ENCODE measurements at places on chromosomes 2 and 18. TPM values are rescaled to one million over a fixed set of nuclear protein-coding genes. Genes with fewer than 3 reads are reported as not detected.

MAPK4 gene
- total RNA-seq = not detected

- no peaks in the 10 kb centered on the region for H3K36me3 ChIP-seq
- H3K4me3 ChIP-seq = no peak overlapping the region
- peaks cover 31% of the 10 kb centered on the region for H3K4me1 ChIP-seq
- no peaks in the 10 kb centered on the region for H3K27me3 ChIP-seq
- peak; percentile 58 for DNase-seq
Observed at GRCh38 chr2:10412380-10412779, 35.7 kb downstream of the ODC1 start.

DNA sequence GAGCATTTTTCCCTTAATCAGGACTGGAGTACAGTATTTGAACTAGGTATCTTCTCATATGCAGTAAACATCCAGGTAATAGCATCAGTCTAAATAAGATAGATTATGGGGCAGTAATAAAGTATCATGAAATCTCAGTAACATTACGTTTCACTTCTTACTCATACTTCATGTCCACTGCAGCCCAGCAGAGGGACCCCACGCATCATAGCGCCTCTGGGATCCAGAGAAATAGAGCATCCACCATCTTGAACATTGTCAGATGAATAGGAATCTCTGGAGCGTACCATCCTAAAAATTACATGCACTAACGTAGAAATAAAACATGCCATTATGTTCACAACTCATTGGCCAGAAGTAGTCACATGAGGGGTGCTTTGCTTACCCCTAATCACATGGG lies 499.0 kb downstream of the CPS1 start:
- H3K27me3 ChIP-seq = no peaks in the 10 kb centered on the region
- H3K36me3 ChIP-seq = no peaks in the 10 kb centered on the region
- H3K27ac ChIP-seq = no peak overlapping the region
- no peak for DNase-seq
- no peak overlapping the region for H3K4me3 ChIP-seq
- no peaks in the 10 kb centered on the region for H3K4me1 ChIP-seq

DNA sequence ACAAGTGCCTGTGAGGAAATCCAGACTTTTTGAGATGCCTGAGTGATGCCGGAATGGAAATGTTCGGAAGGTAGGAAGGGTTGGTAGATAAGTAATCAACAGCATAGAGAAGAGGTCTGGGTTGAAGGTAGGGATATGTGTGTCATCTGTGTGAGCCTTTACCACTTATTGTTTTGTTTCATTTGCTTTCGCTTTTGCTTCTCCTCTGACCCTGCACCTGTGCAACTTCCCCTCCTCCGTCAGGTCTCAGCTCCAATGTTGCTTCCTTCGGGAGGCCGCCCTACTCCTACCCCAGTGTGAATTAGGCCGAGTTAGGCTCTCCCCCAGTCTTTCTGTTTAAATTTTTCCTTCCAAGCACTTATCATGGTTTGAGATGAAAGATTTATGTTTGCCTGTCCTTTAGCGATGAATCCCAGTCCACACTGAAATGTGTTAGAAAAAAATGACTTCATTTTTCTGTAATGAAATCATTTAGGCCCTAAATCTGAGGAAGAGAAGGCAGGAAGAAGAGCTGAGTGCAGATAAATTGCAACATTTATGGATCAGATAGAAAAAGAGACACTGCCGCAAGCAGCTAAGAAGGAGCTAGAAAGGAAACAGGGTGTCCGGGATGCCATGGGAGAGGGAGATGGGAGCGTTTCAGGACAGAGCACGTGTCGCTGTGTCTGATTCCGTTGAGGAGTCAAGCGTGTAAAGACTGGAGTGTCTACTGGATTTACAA lies 139.6 kb upstream of the PELI1 start:
- no peaks in the 10 kb centered on the region for H3K4me1 ChIP-seq
- no peaks in the 10 kb centered on the region for H3K27me3 ChIP-seq
- no peaks in the 10 kb centered on the region for H3K36me3 ChIP-seq
- H3K27ac ChIP-seq = no peak overlapping the region

- H3K4me1 ChIP-seq = peaks cover 21% of the 10 kb centered on the region
- H3K27me3 ChIP-seq = no peaks in the 10 kb centered on the region
- no peak for DNase-seq
- H3K27ac ChIP-seq = no peak overlapping the region
Observed at GRCh38 chr2:17660219-17660618, 93.4 kb downstream of the SMC6 start.

DNA sequence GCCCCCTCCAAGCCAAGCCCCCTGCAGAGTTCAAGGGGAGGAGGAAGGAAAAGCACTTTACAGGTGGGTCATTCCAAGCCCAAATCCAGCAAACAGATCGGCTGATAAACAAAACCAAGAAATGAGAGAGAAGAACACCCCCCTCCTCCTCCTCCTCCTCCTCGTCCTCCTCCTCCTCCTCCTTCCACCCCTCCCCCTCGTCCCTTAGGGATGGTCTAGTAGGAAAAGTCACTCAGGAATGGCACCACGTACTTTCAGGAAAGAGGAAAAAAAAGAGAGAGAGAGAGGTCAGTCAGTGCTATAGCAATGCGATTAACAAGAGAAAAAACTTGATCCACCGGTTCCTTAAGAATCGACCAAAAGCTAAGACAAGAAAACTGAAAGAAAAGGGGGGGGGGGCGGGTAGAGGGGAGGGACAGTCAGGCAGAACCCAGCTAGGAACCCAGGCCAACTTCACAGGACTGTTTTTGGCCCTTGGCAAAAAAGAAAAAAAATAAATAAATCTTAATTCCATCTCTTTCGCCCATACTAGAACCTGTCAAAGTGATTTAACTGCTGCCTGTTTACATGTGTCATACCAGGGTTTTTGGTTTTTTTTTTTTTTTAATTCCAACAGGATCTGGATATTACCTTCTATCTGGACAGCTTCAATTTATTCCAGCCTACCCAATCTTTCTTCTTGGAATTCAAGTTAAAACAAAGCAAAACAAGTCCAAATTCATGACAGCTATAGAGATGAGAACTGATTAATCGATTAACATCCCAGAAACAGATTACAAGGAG lies 906 bp downstream of the IKZF2 start:
- peak overlapping the region; percentile 93 for H3K4me3 ChIP-seq
- H3K36me3 ChIP-seq = no peaks in the 10 kb centered on the region
- H3K27ac ChIP-seq = peak overlapping the region; percentile 87
- no peak for DNase-seq
- peaks cover 36% of the 10 kb centered on the region for H3K4me1 ChIP-seq
- peaks cover 27% of the 10 kb centered on the region for H3K27me3 ChIP-seq

COPS8 gene
- 48.4 TPM for total RNA-seq

GRCh38 chr18:54162431-54162830 lies 62.0 kb downstream of the MBD2 start:
- no peak for DNase-seq
- no peak overlapping the region for H3K4me3 ChIP-seq
- H3K27ac ChIP-seq = no peak overlapping the region
- H3K36me3 ChIP-seq = peaks cover 54% of the 10 kb centered on the region
- peaks cover 33% of the 10 kb centered on the region for H3K4me1 ChIP-seq

DNA sequence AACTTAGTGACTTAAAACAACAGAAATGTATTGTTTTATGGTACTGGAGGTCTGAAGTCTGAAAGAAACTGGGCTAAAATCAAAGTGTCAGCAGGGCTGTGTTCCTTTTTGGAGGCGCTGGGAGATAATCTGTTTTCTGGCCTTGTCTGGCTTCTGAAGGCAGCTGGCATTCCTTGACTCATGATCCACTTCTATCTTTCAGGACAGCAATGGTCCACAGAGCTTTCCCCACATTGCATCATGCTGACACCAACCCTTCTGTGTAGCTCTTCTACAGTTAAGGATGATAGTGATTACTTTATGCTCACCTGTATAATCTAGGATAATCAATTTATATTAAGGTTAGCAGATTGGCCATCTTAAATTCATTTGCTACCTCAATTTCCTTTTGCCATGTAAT lies 392.1 kb downstream of the TDRD15 start:
- H3K4me1 ChIP-seq = no peaks in the 10 kb centered on the region
- no peak for DNase-seq
- H3K4me3 ChIP-seq = no peak overlapping the region
- H3K36me3 ChIP-seq = no peaks in the 10 kb centered on the region
- no peaks in the 10 kb centered on the region for H3K27me3 ChIP-seq
- H3K27ac ChIP-seq = no peak overlapping the region

DNA sequence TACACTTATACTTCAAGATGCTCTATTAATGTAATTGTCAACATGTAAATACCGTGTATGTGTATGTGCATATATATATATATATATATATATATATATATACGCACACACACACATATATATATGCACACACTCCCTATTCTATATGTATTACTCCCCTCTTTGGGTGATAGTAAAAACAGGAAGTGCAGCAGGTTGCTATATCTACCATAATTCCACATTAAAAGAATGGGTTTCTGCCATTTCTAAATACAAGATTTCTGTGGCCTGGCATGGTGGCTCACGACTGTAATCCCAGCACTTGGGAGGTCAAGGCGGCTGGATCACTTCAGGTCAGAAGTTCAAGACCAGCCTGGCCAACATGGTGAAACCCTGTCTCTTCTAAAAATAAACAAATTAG lies 77.0 kb downstream of the OTX1 start:
- H3K4me1 ChIP-seq = no peaks in the 10 kb centered on the region
- no peak overlapping the region for H3K4me3 ChIP-seq
- DNase-seq = no peak
- peaks cover 4% of the 10 kb centered on the region for H3K36me3 ChIP-seq
- H3K27me3 ChIP-seq = no peaks in the 10 kb centered on the region

MYO7B gene
- 0.79 TPM for total RNA-seq

DNA sequence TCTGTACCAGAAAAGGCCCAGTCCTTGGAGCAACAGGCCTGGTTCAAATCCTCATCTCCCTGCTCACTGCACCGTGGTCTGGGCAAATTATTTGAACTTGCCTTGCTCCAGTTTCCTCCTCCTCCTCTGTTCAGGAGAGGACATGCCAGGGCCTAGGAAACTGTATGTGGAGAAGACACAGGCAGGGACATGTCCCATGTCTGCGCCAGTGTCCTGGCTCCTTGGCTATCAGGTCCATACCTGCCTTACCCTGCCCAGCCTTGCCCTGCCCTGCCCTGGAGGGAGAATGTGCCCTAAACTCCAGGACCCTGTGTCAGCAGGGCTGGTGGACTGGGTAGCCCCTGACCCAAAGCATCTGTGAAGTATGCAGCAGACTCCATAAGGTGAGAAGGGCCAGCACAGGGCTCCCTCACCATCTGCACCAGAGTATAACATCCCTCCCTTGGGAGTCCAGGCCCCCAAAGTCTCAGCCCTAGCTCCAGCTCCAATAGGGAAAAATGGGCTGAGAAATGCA lies 165.3 kb downstream of the GALNT1 start:
- H3K4me1 ChIP-seq = no peaks in the 10 kb centered on the region
- H3K36me3 ChIP-seq = no peaks in the 10 kb centered on the region
- H3K27me3 ChIP-seq = peaks cover 16% of the 10 kb centered on the region
- no peak for DNase-seq
- H3K27ac ChIP-seq = no peak overlapping the region
- H3K4me3 ChIP-seq = no peak overlapping the region

DNA sequence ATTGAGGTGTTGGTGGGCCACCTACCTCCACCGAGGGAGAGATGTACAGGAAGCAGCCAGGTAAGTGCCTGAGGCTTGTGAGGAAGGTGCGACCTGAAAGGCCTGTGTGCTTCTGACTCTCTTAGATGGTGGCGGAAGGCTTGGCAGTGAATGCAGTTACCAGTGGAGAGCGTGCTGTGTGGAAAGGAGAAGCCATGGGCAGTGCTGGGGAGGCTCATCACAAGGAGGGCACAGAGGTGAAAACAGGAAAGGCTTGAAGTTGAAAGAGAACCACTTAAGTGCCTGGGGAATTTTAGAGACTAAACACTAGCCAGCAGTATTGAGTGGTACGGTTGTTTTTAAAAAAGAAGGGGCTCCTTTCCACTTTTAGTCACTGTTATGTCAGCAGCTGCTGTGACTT lies 130.9 kb downstream of the ZNF407 start:
- no peak overlapping the region for H3K4me3 ChIP-seq
- peaks cover 1% of the 10 kb centered on the region for H3K36me3 ChIP-seq
- H3K4me1 ChIP-seq = peaks cover 10% of the 10 kb centered on the region
- no peak overlapping the region for H3K27ac ChIP-seq

DNA sequence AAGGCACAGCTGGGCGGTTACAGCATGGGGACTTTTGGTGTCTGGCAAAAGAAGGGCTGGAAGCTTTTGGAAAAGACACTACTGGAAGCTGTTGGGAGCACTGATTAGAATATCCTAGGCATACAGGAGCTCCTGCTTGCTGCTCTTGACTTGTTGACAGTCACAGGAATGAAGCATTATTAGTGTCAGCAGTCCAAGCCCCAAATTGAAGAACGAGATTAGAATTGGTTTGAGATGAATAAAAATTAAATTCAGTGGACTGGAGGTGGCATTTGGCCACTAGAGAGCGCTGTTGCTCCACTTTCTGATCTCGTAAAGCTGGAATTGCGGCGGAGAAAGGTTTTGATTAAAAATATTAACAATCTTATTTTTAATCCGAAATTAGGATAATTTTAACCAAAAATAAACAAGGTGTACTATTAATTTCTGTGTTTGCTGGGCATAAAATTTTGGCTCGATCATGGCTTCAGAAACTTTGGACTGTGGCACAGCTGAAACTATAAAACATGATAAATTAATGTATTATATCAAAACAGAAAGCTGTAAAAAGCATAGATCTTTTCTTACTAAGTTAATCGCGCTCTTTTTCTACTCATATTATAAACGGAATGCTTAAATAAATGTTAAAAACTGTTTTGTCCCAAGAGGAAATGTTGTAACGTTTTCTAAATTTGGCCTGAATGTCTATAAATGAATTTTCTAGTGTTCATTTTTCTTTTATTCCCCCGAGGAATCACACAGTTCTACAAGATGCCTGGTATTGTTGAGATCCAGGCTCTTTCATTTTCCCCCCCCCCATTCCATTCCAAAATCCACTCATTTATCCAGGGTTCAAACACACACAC lies 2.4 kb upstream of the HOXD8 start:
- peak; percentile 67 for DNase-seq
- no peak overlapping the region for H3K4me3 ChIP-seq
- peaks cover 42% of the 10 kb centered on the region for H3K4me1 ChIP-seq
- H3K36me3 ChIP-seq = peaks cover 2% of the 10 kb centered on the region
- H3K27me3 ChIP-seq = peaks cover 75% of the 10 kb centered on the region
- H3K27ac ChIP-seq = peak overlapping the region; percentile 63

DNA sequence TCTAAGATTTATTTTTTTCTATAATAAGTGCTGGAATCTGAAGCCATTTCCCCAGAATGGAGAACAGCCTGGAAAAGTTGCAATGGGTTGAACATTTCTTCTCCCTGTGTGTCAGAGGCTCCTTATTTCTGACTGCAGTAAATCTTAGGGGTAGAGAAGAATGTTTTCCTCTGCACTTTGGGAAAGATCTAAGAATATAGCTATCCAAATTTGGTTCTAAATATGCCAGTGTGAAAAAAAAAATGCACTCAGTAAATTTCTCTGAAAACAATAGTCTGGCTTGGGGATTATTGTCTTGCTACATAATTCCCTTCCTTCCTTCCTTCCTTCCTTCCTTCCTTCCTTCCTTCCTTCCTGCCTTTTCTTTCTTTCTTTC lies 19.7 kb upstream of the CYRIA start:
- no peak overlapping the region for H3K4me3 ChIP-seq
- H3K27me3 ChIP-seq = peaks cover 29% of the 10 kb centered on the region
- H3K4me1 ChIP-seq = no peaks in the 10 kb centered on the region
- peaks cover 2% of the 10 kb centered on the region for H3K36me3 ChIP-seq
- DNase-seq = no peak

MALT1 gene
- 50.6 TPM for total RNA-seq
